ENCODE measurements at places on chromosomes 16 and 17.
A peak's percentile ranks its signal among the peaks of the same experiment; 100 is the strongest.

- DNase-seq, result no peak
Observed at GRCh38 chr17:62998665-62999393, 32.8 kb downstream of the TANC2 start.

DNA sequence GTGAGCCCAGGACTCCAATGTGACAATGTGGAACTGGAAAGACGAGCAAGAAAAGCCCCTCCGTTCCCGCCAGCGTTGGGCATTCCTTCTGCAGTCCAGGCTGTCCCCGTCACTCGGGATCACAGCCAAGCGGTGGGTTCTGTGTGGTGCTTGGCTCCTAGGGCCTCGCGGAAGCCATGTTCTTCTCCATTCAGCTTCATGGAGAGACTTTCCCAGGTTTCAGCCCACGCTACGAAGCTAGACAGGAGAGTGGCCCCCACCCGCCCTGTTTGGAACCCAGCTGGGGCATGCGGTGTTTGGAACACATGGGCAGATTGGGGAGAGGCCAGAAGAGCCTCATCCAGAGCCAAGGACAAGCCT lies 5.8 kb downstream of the LMF1 start:
- no peak for DNase-seq

DNA sequence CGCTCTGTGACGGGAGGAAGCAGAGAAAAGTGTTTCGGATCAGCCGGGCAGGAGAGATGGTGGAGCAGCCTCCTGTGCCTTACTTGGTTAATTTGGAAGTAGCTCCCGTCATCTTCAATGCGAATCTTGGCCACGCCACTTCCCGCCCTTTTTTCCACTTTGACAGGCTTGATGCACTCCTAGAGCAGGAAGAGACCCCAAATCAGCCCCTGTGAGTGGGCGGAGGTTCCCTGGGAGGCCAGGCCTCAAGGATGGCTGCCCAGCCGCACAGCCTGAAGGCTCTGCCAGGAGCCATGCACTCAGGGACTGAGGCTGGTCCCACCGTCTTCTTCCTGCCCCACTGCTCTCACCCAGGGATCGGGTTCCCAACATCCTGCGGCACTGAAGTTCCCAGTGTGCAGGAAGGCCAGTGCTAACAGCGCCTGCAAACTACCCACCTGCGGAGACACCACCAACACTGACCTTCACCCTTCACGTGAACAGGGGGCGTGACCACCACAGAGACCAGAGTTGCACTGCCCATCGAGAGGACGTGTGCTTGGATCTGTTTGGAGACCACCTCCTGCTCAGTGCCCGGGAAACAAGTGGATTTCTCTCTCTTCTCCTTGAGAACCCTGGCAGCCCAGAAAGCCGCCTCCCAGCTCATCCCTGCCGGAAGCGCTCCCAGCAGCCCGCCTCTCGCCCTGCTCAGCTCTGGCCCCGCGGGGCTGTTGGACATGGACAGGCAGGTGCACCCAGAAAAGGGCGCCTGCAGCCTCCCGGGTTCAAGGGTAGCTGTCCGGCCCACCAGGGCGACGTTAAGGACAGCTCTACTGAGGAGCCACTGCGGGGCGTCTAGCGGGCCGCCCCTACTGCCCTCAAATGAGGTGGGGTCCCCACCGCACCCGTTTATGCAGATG lies 988 bp downstream of the CIAO3 start:
- no peak for DNase-seq

DNA sequence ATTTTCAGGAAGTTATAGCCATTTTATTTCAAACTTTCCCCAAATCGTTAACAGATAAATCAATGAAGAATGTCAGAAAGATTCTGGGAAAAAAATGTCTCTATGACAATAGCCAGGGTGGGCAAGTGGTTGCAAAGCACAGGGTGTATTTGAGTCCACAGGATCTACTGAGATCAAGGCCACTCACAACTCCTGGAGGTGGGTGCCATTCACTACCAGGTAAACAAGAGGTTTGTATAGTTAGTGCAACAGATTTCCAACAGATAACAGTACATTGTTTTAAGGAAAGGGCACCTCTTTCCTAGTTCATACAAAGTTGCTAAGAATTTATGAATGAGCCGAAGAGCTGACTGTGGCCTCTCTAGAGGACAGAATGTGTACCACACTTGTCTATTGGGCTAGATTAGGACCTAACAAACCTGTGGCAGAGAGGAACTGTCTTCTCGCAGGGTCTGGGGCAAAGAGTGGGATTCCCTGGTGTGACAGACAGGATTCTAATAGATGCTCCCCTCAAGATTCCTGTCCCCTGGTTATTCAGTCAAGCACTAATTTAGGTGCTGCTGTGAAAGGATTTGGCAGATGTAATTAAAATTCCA lies 52.0 kb upstream of the ZNF629 start:
- DNase-seq, result no peak

GRCh38 chr17:83082909-83083367 lies 3.5 kb downstream of the METRNL start:
- no peak for DNase-seq

- no peak for DNase-seq
Observed at GRCh38 chr16:20363191-20363590, 10.7 kb upstream of the UMOD start.

DNA sequence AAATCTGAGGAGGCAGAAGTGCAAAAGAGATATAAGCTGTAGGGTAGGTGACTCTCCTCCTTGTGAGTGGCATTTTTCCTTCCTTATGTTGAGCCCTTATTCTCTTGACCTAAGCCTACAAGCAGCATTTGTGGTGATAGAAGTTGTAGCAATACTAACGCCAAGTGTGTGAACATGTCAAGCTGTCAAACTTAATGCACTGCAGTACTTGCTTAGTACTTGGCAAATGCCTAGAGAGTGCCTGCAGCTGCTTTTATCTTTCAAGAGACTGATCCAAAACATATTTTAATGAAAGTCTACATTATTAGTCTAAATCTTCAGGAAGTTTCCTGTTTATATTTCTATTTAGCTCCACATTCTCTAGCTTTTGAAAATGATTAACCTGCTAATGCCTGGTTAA lies 83.2 kb downstream of the CNTNAP4 start:
- no peak for DNase-seq

DNA sequence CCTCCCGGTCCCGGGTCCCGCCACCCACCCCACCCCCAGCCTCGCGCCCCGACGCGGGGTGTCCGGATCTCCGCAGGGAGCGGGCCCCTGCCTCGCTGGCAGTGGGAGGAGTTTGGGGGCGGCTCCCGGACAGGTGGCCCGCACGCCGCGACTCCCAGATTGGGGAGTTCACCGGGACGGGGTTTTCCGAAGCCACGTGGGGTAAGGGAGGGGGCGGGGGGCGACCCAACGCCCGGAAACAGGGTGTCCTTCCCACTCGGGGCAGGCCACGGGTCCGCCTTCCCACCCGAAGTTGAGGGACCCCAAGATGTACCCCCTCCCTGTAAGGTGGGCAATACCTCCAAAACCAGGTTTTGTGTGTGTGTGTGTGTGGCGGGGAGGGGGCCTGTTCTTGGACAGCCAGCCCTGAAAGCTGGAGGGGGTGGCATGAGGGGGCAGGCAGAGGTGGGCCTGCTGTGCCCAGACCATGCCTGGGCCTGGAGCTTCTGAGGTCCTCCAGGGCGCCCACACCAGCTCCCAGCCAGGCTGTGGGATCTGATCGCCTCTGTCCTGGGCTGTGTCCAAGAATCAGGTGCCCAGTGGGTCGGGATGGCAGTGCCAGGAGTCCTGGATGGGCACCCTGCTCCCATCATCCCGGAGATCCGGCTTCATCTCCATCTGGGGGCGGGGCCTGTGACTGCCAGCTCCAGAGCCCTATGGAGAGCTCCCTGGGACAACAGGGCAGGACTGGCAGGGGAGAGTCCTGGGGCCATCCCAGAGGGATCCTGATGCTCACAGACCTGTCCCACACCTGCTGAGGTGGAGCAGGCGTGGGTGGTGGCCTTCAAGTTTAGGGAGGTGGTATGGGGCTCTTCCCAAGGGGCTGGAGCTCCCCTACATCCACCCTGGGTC lies 767 bp downstream of the SYNGR2 start:
- DNase-seq, result peak; percentile 58

DNA sequence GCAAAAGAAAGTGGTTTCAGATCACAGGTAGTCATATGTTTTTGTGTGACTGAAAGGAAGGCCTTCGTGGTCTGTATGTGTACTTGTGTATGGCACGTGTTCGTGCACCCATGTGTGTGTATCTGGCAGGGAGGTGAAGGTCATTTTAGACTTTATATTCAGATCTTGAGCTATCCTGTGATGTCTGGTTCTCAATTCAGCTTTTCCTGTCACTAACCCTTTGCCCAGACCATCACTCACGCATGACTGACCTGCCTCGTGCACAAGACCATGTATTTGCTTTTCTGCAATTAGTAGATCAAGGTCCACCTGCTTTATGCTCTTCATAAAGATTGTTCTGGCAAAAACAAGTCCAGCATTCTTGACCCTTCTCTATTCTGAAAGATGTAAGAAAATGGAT lies 139.7 kb upstream of the MAF start:
- no peak for DNase-seq

- DNase-seq, result no peak
Observed at GRCh38 chr17:31915456-31916100, 14.1 kb upstream of the UTP6 start.

DNA sequence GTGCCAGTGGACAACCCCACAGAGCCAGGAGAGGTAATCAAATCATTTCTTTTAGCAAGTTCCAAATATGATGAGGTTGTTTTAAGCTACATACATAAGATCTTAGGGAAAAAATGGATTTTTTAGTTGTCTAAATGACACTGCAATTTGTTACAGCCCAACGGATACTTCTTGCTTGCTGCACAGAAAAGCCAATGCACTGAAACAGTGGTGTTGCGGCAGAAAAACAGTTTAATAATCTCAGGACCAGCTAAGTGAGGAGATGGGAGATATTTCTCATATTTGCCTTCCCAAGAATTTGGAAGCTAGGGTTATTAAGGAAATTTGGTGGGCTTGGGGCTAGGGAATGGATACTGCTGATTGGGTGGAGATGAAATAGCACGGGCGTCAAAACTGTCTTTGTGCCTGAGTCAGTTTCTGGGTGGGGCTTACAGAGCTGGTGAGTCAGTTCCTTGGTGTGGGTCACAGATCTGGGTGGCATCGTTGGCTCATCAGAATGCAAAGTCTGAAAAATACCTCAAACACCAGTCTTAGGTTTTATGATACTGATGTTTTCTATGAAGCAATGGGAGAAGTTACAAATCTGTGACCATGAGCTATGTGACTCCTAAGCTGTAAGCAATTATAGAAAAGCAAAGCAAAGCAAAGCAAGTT lies 255.4 kb downstream of the IRX3 start:
- DNase-seq, result no peak

GRCh38 chr17:38969281-38969680 lies 2.1 kb upstream of the FBXO47 start:
- no peak for DNase-seq

GRCh38 chr16:81817789-81818567 lies 38.9 kb downstream of the PLCG2 start:
- DNase-seq, result no peak

- DNase-seq, result no peak
Observed at GRCh38 chr16:71896764-71897368, 1.5 kb downstream of the IST1 start.

All from left ventricle myocardium inferior (tissue), 1 donor.